NCI-H187 (cell line): ENCODE measurements at places on chromosomes 2 and 18.

GRCh38 chr2:98935777-98936352 is at the start of gene CRACDL:
CRACDL (minus strand) TSS chr2:98936225; CDS start chr2:98846800, 89,425 bp downstream.
- no peak for DNase-seq

DNA sequence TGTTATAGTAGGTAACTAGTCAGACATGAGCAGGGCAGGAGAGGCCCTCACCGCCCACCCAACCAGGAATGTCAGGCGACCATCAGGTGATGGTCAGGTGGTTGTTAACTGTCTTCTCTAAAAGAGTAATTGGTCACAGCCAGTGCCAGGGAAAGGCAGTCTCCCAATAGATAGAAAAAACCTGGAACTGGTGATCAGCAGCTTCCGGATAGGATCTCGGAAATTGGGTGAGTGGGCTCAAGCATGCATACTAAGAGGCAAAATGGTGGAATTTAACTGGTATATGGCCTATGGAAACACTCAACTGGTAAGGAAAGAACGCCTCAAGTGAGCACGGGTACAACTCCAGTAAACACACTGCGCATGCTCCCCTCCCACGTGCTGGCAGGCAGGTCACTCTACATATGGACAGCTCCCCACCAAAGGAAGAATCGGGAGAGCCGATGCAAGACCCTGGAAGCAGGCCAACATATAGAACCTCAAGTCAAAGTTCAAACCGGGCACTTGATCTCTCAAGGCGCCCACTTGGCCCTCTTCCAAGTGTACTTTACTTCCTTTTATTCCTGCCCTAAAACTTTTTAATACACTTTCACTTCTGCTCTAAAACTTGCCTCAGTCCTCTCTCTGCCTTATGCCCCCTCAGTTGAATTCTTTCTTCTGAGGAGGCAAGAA is 43.5 kb upstream of the TMEM131 start:
- no peak for DNase-seq

GRCh38 chr2:62871506-62871905 is 166.0 kb downstream of the EHBP1 start:
- no peak for DNase-seq

- no peak for DNase-seq
These were observed 325.3 kb upstream of the MEX3C start for GRCh38 chr18:51522821-51523220.

DNA sequence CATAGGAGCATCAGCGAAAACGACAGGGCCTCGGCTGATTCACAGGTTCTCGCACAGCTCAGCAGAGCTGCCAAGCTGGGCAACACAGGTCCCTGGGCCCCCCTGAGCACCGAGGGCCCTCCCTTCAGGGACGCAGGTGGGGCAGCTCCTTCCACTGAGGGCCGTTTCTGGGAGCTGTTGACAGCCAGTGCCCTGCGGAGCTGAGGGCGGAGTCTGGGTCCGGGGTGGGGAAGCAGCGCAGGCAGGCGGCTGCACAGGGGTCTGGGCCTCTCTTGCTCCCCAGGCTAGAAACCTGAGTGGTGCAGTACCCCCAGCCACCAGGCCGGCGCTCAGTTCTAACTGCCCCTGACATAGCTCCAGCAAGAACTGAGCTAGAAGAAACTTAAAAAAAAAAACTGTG is 65.7 kb downstream of the PXDN start:
- no peak for DNase-seq
